Stimulated activated CD8-positive, alpha-beta memory T cell treated with anti-CD3 and anti-CD28 coated beads, Interleukin-4, amount 100 ng/mL, for 1 hour (primary cell): ENCODE measurements at places on chromosomes 2 and 18.

GRCh38 chr2:189268763-189269162 is 89.2 kb upstream of the COL5A2 start:
- DNase-seq = no peak

- DNase-seq = no peak
These were observed 1.6 kb upstream of the LRRFIP1 start for GRCh38 chr2:237625777-237626176.

DNA sequence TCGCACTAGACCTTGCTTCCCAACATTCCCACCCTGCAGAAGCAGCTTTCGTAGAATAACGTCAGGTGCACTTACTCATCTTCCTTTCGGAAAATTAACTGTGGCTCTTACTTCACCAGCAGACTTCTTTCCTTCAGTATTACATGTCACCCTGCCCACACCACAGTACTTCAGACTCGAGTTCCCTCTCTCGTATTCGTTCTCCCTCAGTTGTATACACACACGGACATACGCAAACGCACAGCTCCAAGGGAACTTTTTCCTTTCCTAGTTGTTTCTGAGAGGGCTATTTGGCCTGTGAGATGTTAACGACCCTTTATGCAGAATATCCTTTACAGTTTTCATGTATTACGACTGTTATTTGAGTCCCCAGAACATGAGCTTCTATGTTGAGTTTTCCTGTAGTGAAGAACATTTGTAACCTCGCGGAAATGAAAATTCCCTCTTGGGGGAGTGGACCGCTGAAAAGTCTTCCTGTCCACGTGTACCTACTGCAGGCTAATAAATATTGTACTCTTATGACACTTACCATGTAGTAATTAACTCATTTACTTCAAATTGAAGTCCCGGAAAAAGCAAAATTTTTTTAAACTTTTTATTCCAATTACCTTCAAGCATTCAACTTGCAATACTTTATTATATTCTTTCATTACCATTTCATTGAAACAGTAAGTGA is 908 bp downstream of the ERLEC1 start:
- no peak for DNase-seq

GRCh38 chr2:229370509-229370908 is 99.4 kb upstream of the PID1 start:
- DNase-seq = no peak

DNA sequence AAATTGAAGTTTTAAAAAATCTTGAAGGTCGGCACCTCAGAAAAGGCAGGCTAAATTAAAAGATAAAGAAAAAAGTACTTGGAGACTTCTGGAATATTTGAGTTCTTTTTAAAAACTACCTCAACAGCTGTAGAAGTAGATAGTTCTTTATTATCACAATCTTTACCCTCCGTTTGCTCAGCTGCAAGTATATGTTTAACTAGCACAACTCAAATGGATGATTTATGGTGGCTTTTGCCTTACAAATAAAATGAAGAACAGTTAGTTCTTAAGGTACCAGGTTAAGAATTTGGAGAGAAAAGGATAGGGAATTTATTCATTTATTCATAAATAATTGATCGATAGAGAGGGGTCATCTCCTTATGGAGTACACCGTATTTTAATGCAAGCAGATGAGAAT is 237.6 kb upstream of the FOSL2 start:
- DNase-seq = no peak

- no peak for DNase-seq
These were observed 7.7 kb downstream of the LPIN1 start for GRCh38 chr2:11753886-11754699.

GRCh38 chr2:185970148-185970852 is 231.7 kb downstream of the FSIP2 start:
- no peak for DNase-seq

DNA sequence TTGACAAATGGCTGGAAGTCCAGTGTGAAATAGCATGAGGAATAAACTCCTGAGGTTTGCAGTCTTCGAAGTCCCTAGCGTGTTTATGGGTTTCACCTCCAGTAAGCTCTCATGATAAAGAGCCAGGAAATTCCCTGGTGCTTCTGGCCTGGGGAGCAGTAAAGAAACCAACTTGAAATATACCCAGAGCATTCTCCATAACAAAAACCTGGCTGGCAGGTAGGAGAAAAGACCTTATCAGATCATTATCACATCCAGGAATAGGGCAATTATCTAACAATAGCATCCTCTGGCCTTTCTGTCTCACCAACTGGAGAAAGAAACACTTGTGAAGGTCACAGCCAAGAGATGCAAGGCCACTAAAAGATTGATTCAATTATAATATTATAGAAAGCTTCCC is 513.6 kb upstream of the LRRTM4 start:
- DNase-seq = no peak

DNA sequence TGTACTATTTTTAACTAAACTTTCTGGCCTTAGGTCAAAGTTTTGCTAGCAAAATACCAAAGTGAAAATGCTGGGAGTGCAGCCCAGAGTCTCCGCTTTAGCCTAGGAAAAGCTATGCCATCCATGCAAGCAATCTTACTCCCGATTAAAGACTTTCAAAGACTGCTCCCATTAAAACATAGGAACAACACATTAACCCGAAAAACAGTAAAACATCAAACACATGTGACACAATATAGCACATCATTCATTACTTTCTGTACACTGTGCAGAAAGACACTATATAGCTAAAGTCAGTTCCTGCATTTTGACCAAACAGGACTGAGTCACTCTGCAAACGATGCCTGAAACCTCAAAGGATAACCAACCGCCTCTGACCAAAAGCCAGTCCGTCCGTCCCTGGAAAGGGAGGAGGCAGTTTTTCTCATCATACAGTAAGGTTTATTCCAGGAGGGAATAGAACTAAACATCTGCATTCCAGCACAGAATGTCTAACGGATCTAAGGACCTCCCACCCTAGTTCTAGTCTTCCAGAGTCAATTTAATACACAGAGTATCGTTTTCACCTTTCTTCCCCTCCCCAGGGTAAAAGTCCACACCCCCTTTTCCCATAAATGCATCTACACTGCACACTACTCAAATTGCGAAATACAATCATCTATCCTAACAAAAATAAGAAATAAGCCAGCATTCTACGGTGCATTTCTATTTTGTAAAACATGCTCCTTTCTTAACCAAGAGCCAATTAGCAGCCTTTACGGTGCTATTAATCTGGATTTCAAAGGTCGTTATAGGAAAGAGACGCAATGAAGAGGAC is 1.7 kb downstream of the ROCK2 start:
- DNase-seq = no peak

- no peak for DNase-seq
These were observed 46.7 kb downstream of the SMAD7 start for GRCh38 chr18:48904091-48904490.

GRCh38 chr2:26407526-26407925 is 5.8 kb downstream of the DRC1 start:
- no peak for DNase-seq
